GM04503 (cell line): ENCODE measurements at places on chromosomes 3 and 15.
A peak's percentile ranks its signal among the peaks of the same experiment; 100 is the strongest.

- DNase-seq: no peak
These were observed 512.7 kb downstream of the SHQ1 start for GRCh38 chr3:72335458-72336095.

DNA sequence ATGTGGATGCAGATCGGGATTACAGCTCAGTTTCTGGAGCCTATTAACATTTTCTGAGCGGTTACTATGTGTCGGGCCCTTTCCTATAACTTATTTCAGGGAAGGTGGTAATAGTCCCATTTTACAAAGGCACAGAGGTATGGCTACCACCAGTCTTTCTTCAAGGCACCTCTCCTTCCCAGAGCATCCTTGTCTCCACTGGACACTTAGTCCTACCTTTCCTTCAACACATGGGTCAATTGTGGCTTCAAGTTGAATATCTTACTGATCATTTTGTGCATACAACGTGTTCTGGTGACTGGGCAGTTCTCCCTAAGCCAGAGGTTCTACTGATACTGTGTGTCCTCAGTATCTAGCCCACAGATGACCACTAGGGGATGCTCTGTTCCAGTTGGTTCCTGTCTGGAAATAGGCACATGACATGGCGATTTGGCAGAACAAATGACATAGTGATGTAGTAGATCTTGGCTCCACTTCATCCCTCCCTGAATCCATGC, 60.7 kb upstream of the CMTM8 start:
- no peak for DNase-seq

GRCh38 chr15:70806992-70807712, 43.8 kb upstream of the UACA start:
- no peak for DNase-seq

GRCh38 chr3:197181741-197182140, 116.7 kb downstream of the DLG1 start:
- no peak for DNase-seq

GRCh38 chr3:52308308-52308707, 7.8 kb upstream of the DNAH1 start:
- no peak for DNase-seq

GRCh38 chr3:60246361-60246760, 1004.9 kb downstream of the FHIT start:
- DNase-seq: no peak

- no peak for DNase-seq
These were observed 6.3 kb upstream of the CCDC54 start for GRCh38 chr3:107370907-107371306.

- DNase-seq: no peak
These were observed 269.0 kb downstream of the GOLGA6L6 start for GRCh38 chr15:20272422-20273184.

DNA sequence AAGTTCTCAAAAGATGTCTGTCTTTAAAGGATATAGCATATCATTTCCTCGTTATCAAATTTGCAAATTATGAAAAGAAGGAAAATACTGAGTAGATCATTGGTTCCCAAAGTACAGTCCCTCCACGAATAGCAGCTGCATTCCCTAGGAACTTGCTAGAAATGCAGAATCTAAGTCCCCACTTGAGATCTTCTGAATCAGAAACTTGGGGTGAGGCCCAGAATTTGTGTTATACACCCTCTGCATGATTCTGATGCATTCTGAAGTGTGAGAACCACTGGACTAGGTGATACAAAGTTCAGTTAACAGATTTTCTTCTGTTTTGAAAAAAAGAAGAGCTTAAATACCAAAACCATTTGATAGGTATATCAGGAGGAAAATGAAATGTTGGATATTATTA, 77.1 kb downstream of the SLC25A26 start:
- no peak for DNase-seq

GRCh38 chr15:90181776-90182175, 19.4 kb upstream of the SEMA4B start:
- DNase-seq: no peak

DNA sequence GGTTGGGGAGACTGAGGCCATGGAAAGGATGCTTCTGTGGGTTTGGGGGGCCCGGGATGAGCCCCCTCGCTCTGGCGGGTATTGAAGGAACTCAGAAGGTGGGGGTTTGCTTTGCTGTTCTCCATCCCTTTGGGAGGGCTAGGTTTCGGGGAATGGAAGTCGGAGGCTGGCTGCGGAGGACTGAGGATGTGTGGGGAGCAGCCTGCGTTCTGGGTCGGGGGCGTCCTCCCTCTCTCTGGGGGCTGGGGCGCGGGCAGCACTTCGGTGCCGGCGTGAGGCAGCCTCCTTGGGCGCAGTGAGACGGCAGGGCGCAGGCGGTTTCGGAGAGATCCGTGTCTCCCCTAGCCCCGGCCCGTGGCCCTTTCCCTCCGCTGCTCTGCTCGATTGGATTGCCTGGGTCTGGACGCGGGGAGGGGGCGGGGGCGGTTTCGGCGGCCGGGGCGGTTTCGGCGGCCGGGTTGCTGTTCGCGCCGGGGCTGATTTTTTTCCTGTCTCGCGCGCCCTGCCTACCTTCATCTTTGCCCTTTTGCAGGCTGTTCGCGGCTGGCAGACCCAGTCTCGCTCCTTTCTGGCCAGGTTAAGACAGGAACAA, 1.4 kb downstream of the PTPRG start:
- DNase-seq: no peak

DNA sequence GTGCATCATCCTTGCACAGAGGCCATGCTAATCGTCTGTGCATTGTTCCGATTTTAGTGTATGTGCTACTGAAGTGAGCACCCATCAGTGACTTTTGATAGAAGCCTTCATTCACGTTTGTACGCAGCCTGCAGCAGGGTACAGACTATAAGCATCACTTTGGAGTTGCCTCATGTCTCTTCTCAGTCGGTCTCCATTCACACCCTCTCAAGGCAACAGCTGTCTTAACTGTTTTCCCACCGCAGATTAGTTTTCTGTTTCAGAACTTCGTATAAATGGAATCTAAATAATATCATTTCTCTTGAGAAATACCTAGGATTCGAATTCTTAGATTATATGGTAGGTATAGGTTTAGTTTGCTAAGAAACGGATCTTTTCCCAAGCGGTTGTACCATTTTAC, 143.2 kb downstream of the KLHL25 start:
- DNase-seq: no peak

GRCh38 chr3:104069114-104069513, 1297.6 kb upstream of the ALCAM start:
- DNase-seq: no peak

DNA sequence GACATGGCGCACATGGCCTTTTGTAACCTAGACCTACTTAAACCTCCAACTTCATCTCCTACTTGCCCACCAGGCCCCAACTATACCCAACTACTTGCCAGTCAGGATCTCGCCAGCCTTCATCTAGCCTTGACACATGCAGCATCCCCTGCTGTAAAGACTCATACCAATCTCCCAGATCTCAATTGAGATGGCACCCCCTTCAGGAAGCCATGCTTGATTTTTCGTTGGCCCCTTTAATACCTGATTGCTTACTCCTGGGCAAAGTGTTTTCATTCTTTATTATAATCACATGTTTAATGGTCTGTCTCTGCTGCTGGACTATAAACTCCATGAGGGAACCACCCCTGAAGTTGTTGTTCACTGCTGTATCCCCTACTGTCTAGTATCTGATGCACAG, 150.8 kb downstream of the SOX2 start:
- DNase-seq: no peak

GRCh38 chr3:6250167-6250566, 610.7 kb upstream of the GRM7 start:
- DNase-seq: no peak

- no peak for DNase-seq
These were observed 418.8 kb upstream of the NR2F2 start for GRCh38 chr15:95911570-95912279.

GRCh38 chr3:122077293-122078234, 22.4 kb downstream of the CD86 start:
- DNase-seq: no peak

- no peak for DNase-seq
These were observed 260.7 kb downstream of the OPA1 start for GRCh38 chr3:193853511-193854219.

DNA sequence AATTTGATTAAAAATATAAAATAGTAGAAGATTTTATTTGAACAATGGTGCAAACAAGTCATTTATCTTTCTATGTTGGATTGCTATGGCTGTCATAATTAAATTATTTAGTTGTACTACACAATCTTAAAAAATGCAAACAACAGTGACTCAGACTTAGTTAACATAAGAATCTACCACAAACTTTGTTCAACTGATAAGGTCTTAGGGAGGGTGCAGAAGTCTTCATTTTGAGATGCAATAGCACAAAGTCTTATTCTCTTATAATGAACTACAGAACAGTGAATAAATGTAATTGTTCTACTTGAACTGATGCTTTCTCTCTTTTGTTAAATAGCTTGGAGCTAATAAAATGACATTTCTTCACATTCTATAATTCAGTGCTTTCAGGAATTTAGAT, 482.8 kb upstream of the NAALADL2 start:
- DNase-seq: peak; percentile 39

DNA sequence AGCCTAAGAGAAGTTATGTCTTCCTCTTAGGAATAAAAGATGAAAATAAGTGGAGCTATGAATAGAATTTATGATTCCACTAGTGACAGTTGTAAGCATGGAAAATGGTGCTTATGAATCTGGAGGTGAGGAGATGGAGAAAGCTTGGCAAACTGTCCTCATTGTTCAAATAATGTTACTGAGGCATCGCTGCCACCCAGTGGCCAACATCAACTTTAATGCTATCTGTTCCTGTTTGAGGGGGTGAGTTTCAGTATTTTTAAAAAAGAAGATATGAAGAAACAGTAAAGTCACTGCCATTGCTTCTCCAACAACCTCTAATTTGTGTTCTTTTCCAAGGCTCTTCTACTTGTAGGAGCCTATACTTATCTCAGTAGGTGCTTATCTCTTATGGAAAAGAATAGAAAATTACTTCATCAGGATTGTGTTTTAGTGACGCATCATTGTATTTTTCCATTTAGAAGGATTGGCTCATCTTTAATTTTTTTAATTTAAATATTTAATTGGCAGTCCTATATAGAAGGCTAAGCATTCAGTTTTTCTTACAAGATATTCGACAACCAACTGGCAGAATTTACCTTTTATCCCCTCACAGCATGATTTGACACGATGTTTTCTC, 260.4 kb upstream of the P2RY1 start:
- DNase-seq: no peak
